ENCODE measurements at places on chromosomes 2 and 18. TPM values are rescaled to one million over a fixed set of nuclear protein-coding genes. Genes with fewer than 3 reads are reported as not detected.

DNA sequence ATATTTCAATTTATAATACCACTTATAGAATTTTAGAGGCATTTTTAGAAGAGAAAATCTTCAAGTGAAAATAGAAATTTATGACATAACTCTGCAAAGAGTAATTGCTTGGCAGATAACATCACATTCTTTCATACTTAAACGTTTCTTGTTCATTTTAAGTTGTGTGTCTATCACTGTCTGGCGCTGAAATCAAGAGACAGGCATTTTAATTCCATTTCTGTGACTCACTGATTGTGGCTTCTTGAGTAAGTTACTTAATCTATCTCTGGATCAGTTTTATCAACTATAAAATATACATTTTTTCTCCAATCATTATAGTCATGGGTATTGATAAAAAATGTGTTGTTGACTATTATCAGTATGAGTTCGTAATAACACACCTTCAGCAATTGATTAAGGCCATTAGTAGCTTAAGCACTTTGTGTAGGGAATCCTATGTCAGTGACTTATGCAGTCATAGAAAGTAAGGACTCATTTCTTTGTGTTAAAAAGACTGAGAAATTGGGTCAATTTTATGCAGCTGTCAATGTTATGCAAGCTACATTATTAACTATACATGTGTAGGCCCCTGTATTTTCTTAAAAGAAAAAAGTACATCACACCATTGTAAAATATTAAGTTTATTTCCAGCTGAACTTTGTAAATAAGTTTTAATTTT, 497.3 kb downstream of the CCDC85A start:
- no peaks in the 10 kb centered on the region for H3K27me3 ChIP-seq
- H3K36me3 ChIP-seq, result no peaks in the 10 kb centered on the region
- DNase-seq, result no peak
- no peaks in the 10 kb centered on the region for H3K4me1 ChIP-seq

The CYP27C1 gene
- total RNA-seq, result not detected

- no peaks in the 10 kb centered on the region for H3K27me3 ChIP-seq
- H3K4me1 ChIP-seq, result no peaks in the 10 kb centered on the region
- no peak overlapping the region for H3K4me3 ChIP-seq
- no peak overlapping the region for H3K27ac ChIP-seq
Measured at GRCh38 chr2:39942950-39943349, 163.9 kb upstream of the THUMPD2 start.

DNA sequence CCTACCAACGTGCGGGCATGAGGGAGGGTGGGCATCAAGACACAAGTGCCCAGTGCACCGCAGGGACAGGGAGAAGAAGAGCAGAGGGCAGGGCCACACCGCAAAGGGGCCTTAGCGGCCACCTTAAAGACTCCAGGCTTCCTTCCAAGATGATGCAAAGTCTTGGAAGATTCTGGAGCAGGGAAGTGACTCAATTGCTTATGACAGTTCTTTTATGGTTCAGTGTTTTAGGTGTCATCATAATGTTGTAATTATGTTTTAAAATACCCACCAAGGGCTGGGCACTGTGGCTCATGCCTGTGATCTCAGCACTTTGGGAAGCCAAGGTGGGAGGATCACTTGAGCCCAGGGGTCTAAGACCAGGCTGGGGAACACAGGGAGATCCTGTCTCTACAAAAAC, 44.5 kb upstream of the SEMA4C start:
- no peak overlapping the region for H3K27ac ChIP-seq
- no peaks in the 10 kb centered on the region for H3K4me1 ChIP-seq
- H3K4me3 ChIP-seq, result no peak overlapping the region
- no peaks in the 10 kb centered on the region for H3K27me3 ChIP-seq
- no peak for DNase-seq
- H3K36me3 ChIP-seq, result no peaks in the 10 kb centered on the region

GRCh38 chr2:54946220-54946805, 103.9 kb downstream of the RTN4 start:
- no peak overlapping the region for H3K4me3 ChIP-seq
- H3K4me1 ChIP-seq, result peaks cover 4% of the 10 kb centered on the region
- H3K36me3 ChIP-seq, result no peaks in the 10 kb centered on the region
- no peaks in the 10 kb centered on the region for H3K27me3 ChIP-seq
- no peak for DNase-seq
- H3K27ac ChIP-seq, result no peak overlapping the region
